AG09319 (cell line): ENCODE measurements at places on chromosomes 7 and 10.

DNA sequence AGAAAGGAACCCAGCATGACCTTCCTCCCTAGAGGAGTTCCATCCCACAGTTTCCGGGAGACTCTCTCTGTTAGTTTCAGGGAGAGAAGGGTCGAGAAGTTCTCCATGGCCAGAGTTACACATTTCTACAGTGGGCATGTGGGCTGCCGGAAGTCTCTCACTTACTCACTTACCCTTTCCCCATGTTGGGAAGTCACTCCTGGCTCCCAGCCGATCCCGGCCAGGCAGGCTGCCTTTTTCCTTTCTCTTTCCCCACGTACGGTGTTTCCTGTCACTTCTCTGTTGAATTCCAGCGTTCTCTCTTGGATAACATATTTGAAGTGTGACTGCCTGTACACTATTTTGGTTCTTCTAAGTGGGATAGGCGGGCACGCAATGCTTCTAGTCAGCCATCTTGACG is 3.5 kb downstream of the TEX36 start:
- DNase-seq = no peak

- DNase-seq = no peak
These were observed 355.3 kb downstream of the PAXIP1 start for GRCh38 chr7:154647625-154648024.

- DNase-seq = no peak
These were observed 100.3 kb downstream of the DOCK4 start for GRCh38 chr7:112105584-112106530.

DNA sequence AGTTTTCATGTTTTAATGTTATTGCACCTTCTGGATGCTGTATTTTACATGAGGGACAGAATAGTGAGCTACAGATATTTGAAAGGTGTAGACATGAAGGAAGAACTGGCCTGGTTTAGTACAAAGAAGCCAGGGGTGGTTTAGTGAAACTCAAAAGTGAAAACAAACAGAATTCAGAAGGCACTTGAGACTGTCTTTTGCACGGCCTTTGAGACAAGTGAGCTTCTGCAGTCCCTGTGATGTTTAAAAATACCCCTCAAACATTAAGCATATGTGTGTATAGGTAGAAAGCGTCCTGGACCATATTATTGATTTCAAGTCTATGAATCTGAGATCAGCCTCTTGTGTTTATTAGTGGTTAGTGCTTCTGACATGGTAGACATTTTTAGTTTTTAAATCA is 118.9 kb downstream of the CDK14 start:
- no peak for DNase-seq

DNA sequence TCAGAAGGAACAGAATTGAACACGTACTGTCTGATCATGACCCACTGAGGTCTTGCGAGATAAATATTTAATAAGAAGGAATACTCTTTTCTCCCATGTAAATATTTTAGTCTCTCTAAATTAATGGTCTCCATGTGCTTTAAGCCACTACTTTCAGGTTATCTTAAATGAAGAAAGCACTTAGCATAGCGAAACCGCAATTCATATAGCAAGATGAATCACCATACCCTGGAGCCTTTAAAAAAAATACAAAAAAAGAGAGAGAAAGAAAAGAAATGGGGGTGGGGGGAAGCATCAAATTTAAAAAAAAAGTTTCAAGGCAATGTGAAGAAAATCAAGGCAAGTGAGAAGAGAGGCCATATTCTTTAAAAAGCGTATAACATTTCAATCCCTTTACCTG is 82.5 kb downstream of the CTTNBP2 start:
- DNase-seq = no peak

DNA sequence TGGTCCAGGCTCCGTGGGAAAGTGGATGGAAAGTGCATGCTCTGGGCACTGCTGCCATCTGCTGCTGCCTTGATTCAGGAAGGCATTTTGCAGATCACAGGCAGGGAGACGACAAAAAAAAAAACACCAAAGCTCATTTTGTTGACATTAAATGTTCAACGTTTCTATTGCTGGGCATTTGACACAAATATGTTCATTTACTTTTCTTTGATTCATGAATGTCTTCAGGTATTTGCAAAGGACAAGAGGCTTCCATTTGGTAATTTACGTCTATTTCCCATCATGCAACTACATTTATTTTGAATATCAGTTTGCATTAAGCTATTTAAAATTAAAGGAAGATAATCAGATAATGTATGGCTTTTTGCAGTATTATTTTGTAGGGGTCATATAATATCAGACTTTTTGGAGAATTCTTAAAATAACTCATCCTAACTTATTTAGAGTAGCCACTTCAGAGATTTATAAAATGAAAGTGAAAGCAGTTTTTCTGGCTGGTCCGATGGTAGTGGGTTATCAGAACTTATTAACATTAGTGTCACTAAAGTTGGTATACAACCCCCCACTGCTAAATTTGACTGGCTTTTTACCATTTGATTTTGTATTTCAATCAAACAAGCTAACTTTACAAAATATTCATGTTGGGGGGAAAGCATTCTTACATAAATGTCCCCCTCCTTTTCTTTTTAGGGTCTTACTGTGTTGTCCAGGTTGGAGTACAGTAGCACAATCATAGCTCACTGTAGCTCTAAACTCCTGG is 65.3 kb downstream of the PDIA4 start:
- DNase-seq = peak; percentile 49

GRCh38 chr7:116241291-116241690 is 31.0 kb downstream of the TES start:
- no peak for DNase-seq

- DNase-seq = no peak
These were observed 79.3 kb downstream of the OAT start for GRCh38 chr10:124339119-124340032.

- no peak for DNase-seq
These were observed 22.2 kb upstream of the SRGN start for GRCh38 chr10:69065406-69066361.
